ENCODE measurements at places on chromosomes 1 and 21. TPM values are rescaled to one million over a fixed set of nuclear protein-coding genes. Genes with fewer than 3 reads are reported as not detected.

Gene NR1I3
- total RNA-seq = not detected

Gene CD55
- 41.5 TPM for total RNA-seq

Gene OR2L13
- not detected for total RNA-seq

Gene TNFRSF8
- 7.7 TPM for total RNA-seq

Gene GREM2
- not detected for total RNA-seq

Gene CYB561D1
- total RNA-seq = 2.7 TPM

Gene MRPS14
- 18.8 TPM for total RNA-seq

Data from HT1080 (cell line).